ENCODE measurements at places on chromosomes 2 and 18.

DNA sequence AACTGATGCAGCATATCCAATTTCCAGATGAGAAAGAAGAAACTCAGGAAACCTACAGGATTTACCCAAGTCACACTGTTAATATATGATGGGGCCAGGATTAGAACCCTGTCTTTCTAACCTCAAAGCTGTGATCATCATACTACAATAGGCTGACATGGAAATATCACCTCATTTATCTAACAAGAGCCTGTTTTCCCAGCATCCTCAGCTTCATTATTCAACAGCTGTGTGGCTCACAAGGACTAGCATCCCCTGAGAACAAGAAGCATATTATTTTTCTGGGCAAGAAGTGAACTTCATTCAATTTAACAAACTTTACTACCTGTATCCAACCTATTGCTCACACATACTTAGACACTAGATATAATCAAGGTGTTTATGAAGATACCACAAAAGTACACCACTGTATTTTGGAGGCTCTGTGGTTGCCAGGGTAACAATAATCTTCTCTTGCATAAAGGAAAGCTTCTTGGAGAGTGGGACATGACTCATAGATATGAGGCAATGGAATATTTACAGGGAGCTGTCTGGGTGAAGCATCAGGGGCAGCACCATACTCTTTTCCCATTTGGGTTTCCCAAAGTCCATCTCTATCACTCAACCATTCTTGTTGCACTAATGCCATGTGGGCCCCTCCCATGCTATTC, 218.2 kb downstream of the RAD51AP2 start:
- no peaks in the 10 kb centered on the region for H3K36me3 ChIP-seq
- no peaks in the 10 kb centered on the region for H3K27me3 ChIP-seq
- no peak overlapping the region for H3K4me3 ChIP-seq
- no peak overlapping the region for H3K27ac ChIP-seq
- no peaks in the 10 kb centered on the region for H3K4me1 ChIP-seq

DNA sequence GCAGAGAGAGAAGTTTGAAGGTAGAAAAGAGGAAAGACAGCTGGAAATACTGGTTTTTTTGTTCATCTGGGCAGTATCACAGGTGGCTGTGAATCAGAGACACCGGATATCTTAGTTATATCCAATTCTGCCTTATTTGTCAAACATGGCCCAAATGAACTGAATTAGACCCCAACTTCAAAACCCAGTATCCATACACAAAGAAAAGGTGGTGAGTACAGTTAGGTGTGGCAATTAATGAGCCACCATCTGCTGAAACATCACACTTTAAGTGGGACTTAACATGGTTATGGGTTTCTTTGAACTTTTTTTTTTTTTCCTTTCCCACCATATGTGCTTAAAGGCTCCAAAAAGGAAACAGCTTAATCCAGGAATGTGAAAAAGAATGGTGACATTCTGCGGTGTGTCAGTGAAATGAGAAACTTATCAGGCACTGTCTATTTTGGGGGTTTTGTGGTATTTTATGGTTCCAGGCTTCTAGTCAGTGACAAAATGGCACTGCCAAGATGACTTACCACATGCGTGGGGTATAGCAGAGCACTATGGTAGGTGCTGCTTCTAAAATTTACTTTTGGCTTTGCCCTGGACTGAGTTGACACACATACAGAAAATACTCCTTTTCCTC, 5.0 kb upstream of the TMEM178A start:
- no peak overlapping the region for H3K27ac ChIP-seq
- no peaks in the 10 kb centered on the region for H3K36me3 ChIP-seq
- peaks cover 4% of the 10 kb centered on the region for H3K4me1 ChIP-seq
- peaks cover 11% of the 10 kb centered on the region for H3K27me3 ChIP-seq
- no peak overlapping the region for H3K4me3 ChIP-seq

DNA sequence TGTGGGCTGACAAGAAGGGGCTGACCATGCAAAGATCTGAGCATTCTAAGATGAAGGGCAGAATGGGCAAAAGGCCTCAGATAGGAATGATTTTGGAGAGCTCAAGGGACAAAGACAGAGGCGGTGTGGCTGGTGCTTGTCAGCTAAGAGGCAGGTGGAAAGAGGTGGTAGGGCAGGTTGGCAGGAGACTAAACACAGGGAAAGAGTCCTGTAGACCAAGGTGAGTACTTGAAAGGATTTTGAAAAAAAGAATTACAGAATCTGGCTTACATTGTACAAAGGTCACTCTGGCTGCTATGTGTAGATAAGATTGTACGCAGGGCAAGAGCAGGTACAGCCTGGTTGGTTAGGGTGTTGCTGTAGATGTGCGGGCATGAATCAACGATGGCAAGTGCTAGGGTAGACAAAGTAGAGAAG, 50.6 kb downstream of the STK39 start:
- DNase-seq = no peak
- no peaks in the 10 kb centered on the region for H3K27me3 ChIP-seq
- peaks cover 25% of the 10 kb centered on the region for H3K4me1 ChIP-seq
- no peaks in the 10 kb centered on the region for H3K36me3 ChIP-seq
- no peak overlapping the region for H3K27ac ChIP-seq
- no peak overlapping the region for H3K4me3 ChIP-seq

DNA sequence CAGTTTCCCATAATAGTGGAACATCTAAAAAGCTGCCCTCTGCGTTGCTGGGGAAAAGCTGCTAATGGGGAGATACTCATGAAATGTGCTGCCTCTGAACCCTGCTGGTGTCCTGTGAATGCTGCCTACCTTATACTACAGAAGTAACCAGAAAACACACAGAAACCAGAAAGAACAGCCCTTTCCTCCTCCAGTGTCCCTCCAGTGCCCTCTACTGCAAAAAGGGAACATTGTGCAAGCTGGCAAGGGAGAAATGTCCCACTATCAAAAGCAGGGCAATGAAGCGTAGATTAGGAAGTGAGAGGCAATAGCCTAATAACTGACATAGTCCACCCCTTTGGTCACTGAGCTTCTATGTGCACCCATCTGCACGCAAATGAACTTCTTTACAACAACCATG, 162.7 kb upstream of the ETAA1 start:
- no peaks in the 10 kb centered on the region for H3K36me3 ChIP-seq
- no peak overlapping the region for H3K4me3 ChIP-seq
- H3K27me3 ChIP-seq = no peaks in the 10 kb centered on the region
- H3K27ac ChIP-seq = no peak overlapping the region
- H3K4me1 ChIP-seq = no peaks in the 10 kb centered on the region

DNA sequence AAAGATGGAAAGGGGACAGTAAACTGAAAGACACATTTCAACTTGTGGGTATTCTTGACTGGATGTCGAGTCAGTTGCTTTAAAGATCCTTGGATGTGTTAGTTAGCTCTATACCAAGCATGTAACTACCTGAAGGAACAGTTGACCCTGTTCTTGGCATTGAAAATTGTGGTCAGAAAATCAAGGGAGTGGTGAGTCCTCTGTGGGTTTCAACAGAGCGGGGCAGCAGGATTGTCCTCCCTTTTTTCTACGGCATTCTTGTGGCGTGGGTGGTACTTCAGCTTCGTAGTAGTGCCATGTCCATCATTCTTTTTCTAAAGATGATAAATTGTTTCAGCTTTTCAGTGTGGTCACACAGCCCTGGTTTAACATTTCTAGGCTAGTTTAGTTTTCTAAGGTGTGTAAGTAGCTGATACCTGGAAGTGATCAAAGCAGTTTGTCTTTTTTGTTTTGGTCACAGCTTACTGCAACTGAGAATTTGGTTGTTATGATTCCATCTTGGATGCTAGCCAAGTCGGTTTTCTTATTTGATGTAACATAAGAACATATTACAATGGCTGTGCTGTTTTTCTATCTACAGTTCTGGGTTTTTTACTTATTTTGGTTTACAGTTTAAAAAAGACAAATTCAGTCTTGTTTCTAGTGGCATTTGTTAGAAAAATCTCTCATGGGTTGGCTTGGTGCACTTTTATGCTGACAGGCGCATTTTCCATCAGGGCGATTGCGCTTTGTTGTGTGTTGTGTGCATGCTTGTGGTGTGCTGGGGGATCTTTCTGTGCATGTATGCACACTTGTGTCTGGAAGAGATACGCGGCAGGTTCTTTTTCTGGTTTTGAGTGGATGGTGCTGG, 84.7 kb downstream of the ZNF407 start:
- no peak overlapping the region for H3K27ac ChIP-seq
- DNase-seq = no peak
- H3K4me1 ChIP-seq = peaks cover 2% of the 10 kb centered on the region
- no peak overlapping the region for H3K4me3 ChIP-seq
- H3K27me3 ChIP-seq = no peaks in the 10 kb centered on the region

DNA sequence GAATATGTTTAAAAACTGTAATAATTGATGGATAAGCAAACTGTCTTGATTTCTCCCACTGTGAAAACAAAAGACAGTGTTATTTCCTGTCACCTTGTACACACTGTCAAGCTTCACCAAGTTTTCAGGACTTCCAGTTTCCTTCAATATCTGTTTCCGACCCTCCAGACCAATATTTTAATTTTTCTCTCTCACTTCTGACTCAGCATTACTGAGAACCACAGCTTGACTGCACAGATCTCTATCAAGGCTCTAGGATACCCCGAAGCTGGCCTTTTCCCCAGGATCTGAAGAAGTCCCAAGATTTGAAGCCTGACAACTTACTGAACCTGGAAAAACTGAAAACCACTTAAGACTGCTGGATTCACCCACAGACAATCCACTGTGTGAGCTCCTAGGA, 13.2 kb upstream of the SULT1C3 start:
- H3K4me3 ChIP-seq = no peak overlapping the region
- no peak overlapping the region for H3K27ac ChIP-seq
- H3K27me3 ChIP-seq = no peaks in the 10 kb centered on the region
- H3K36me3 ChIP-seq = no peaks in the 10 kb centered on the region
- no peaks in the 10 kb centered on the region for H3K4me1 ChIP-seq

GRCh38 chr2:215476424-215476823, 40.6 kb upstream of the FN1 start:
- DNase-seq = no peak
- H3K36me3 ChIP-seq = no peaks in the 10 kb centered on the region
- H3K27me3 ChIP-seq = no peaks in the 10 kb centered on the region

DNA sequence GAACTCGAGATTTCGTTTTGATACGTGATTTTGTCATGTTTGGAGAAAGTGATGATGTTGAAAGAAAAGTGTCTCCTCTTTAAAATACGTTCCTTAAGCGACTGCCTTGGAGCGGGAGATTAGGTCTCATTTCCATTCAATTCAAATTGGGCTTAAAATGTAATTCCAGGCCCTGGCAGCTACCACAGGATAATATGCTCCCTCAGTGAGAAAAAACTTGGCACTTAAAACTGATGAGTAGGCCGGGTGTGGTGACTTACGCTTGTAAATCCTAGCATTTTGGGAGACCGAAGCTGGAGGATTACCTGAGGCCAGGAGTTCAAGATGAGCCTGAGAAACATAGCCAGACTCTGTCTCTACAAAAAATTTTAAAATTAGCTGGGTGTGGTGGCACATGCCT, 146.3 kb upstream of the L3MBTL4 start:
- H3K27ac ChIP-seq = no peak overlapping the region
- no peak overlapping the region for H3K4me3 ChIP-seq
- H3K36me3 ChIP-seq = no peaks in the 10 kb centered on the region

GRCh38 chr2:216775043-216775453, 79.7 kb upstream of the IGFBP5 start:
- H3K36me3 ChIP-seq = no peaks in the 10 kb centered on the region
- no peak for DNase-seq
- no peaks in the 10 kb centered on the region for H3K4me1 ChIP-seq
- no peak overlapping the region for H3K4me3 ChIP-seq
